ENCODE measurements at places on chromosomes 13 and 19. TPM values are rescaled to one million over a fixed set of nuclear protein-coding genes. Genes with fewer than 3 reads are reported as not detected.

DNA sequence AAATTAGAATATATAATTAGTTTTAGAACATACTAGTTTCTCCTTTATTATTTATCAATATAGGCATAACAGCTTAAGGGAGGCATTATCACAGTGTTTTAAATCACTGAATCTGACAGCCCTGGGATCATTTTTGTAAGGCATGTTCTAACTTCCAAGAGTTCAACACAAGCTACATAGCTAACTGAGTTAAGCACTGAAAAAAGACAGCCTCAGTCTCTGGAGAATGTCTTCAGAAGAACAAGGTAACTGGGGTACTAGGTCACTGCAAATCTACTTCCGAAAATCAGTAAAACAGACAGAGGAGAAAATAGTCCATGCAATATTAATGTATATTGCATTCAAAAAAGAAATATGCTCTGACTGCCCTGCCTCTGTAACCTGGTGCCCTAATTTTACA is 502.1 kb downstream of the RFC3 start:
- no peak for DNase-seq

Gene CEACAM7
- total RNA-seq = not detected

Gene OBI1
- 23.2 TPM for total RNA-seq

DNA sequence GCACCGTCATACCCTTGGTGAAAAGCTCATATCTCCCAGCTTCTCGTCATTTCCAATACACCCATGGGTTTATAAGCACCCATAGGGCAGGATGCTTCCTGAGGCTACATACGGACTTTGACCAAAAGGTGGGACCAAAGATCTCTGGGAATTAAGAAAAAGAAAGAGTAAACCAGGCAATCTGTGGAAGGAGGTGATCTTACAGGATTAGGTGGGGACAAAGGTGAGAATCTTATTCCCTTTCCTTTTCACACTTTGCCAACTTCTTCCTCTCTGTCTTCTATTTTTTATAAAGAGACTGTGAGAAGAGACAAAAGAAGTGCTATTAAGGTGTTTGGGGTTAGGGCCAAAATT is 172.0 kb downstream of the DLEU7 start:
- no peak for DNase-seq

- peak; percentile 52 for DNase-seq
These were observed 43.5 kb downstream of the METTL21C start for GRCh38 chr13:102651392-102651791.

DNA sequence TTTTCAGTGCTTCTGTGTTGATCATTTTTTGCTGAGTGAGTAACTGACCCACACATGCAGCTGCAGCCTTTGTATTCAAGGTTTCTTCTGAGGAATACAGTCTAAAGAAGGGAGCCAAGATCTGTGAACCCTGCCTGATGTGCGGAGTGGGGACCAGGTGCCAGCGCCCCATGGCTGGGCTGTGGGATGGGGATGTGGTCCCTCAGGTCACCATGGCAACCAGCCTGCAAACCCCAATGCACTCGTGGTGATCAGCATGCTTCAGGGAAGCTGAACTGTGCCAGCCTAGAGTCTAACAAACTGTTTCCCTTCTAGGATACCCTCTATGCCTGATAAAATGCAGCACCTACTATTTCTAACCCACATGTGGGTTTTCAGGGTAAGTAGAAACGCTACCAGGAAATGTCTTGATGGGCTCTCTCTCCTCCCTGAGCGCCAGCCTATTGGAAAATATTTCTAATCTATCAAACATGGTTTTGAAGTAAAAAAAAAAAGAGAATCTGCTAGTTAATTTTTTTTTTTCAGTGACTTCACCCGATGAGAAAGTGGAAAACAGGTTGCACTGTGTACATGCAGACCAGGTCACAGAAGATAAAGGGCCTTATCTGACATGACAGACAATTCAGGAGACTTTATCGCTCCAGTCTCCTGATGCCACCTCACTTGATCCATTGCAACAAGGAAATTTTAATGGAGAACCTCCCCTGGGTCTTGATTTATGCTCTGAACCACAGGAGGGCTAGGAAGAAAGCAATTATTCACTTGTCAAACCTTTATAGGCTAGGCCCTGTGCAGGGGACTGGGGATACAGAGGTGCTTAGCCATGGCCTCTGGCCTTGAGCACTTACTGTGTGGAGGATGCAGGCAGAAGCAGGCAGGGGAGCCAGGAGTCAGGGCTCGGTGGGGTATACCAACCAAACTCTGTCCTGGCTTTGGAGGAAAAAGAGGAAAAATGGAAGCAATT is 51.1 kb downstream of the RASL11A start:
- DNase-seq = no peak

- DNase-seq = no peak
These were observed 23.1 kb downstream of the GNG7 start for GRCh38 chr19:2679439-2679838.

GRCh38 chr13:99208845-99209527 is 8.3 kb downstream of the UBAC2 start:
- no peak for DNase-seq

GRCh38 chr13:24124789-24125476 is 35.6 kb upstream of the SPATA13 start:
- no peak for DNase-seq

DNA sequence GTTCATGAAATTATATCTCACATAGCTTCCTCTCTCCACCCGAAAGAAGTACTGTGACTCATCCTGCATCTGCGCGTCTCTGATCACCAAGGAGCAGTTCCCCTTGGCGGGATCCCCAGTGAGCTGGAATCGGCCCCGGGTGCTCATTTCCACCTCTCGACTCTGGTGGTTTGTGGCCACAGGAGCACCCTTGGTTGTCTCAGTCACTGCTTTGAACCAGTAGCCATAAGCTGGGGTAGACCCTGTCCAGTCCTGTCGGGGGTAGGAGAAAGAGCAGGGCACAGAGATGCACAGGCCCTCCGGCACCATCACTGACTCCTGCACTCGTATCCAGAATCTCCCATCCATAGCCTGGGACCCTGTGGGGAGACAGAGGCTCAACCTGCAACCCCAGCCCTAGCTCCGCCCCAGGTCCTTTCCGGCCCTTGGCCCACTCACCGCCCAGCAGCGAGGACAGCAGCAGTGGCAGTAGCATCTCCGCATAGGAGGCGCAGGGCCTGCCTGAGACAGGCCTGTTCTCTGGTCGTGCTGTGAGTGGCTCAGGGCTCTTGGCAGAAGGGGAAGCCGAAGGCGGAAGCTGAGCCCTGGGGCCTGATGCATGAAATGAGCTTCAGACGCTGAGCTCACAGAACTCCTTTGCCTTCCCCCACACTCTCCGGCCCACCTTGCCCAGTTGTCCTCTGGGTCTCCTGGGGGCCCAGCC is at the start of gene SIGLEC10:
TSS of gene SIGLEC10 (minus strand) at position 536 of the 703 bp plus-strand sequence. CDS start at position 475, 61 bp downstream.
- DNase-seq = no peak

GRCh38 chr19:35030257-35031071 is at the start of gene SCN1B:
TSS of gene SCN1B (plus strand) at chr19:35030470. CDS start at chr19:35030821, 351 bp downstream.
- peak; percentile 59 for DNase-seq

Gene LRRC8E
- total RNA-seq = 30.8 TPM

Gene TNFSF13B
- not detected for total RNA-seq

DNA sequence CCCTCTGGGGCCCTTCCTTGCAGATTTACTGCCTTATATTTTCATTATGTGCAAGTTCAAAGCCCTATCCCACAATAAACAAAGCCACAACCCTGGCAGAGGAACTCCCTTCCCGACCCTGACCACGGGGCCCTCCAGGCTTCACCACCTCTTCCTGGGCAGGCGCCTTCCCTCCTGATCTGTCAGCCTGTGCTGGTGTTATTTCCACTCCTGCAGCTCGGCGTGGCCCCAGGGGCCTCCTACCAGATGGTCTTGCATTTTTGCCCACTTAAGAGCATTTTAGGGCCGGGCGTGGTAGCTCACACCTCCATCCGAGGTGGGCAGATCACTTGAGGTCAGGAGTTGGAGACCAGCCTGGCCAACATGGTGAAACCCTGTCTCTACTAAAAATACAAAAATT is 22.8 kb downstream of the SLC15A1 start:
- no peak for DNase-seq

DNA sequence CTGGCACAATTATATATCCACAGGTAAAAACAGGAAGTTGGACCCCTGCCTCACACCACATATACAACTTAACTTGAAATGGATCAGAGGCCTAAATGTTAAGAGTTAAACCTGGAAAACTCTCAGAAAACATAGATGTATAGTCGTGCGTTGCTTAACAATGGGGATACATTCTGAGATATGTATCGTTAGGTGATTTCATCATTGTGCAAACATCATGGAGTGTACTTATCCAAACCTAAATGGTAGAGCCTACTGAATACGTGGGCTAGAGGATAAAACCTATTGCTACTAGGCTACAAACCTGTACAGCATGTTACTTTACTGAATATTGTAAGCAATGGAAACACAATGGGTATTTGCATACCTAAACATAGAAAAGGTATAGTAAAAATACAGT is 14.8 kb upstream of the CALM3 start:
- no peak for DNase-seq

Gene MAST3
- 2.7 TPM for total RNA-seq

DNA sequence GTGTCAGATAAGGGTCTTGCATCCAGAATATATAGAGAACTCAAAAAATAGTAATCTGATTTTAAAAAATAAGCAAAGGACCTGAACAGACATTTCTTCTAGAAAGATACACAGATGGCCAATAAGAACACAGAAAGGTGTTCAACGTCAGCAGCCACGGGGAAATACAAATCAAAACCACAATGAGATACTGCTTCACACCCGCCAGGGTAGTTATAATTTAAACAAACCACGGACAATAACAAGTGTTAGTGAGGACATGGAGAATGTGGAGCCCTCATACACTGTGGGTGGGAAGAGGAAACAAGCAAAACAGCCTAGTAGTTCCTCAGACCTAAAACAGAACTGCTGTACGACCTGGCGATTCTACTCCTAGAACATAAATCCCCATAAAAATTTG is 26.7 kb upstream of the NAPA start:
- DNase-seq = no peak

DNA sequence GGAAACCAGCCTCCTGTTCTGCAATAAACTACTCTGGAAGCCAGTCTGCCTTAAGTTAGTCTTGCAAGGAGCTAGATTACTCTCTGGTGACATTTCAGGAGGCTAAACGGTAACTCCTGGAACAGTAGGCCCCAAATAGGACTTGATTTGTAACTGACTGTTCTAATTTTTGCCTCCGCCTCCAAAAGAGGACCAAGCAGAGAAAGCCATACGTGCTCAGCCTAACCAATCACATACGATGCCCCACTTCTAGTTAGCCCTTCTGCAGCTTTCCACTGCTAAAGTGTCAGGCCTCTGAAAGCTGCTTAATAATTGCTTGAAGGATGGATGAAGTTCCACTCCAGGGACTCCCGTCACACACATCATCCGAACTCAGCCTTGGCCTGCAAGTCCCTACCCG is 744 bp downstream of the ZNF805 start:
- no peak for DNase-seq

- no peak for DNase-seq
These were observed 11.8 kb upstream of the ERFL start for GRCh38 chr19:41939861-41940730.

DNA sequence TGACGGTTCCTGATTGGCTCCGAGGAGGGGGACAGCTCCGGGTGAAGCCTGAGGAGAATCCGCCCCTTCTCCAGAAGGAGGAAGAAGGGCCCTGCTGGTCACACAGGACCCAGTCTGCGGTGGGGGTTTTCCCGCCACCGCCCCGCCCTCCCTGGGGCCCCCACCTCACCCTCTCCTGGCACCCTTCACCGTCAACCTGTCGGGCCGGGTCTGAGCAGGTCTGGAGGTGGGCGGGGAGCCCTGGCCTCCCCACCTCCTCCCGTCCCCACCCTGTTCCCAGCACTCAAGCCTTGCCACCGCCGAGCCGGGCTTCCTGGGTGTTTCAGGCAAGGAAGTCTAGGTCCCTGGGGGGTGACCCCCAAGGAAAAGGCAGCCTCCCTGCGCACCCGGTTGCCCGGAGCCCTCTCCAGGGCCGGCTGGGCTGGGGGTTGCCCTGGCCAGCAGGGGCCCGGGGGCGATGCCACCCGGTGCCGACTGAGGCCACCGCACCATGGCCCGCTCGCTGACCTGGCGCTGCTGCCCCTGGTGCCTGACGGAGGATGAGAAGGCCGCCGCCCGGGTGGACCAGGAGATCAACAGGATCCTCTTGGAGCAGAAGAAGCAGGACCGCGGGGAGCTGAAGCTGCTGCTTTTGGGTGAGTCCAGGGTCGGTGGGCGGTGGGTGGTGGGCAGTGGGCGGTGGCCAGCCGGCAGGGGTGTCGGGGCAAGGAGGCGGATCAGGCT is at the start of gene GNA15:
TSS of gene GNA15 (plus strand) at position 73 of the 723 bp plus-strand sequence. CDS start at position 491, 418 bp downstream.
- DNase-seq = no peak

Gene FAM124A
- total RNA-seq = 2.8 TPM

DNA sequence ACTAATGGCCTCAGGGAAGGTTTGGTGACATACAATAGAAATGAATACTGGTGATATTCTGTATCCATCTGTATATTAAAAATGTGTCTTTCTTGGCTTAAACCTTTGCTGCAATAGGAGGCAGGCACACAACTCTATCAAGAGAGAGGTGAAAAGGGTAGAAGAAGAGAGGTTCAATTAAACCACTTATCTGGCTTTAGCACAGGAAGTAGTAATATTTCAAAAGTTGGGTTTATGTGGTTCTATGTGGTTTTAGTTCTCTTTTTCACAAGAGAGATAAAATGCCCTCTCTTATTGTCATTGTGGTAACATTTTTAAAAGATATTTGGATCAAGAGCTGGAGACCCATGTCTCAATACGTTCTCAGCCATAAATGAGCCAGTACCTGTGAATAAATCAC is 146.2 kb upstream of the FNDC3A start:
- DNase-seq = no peak

DNA sequence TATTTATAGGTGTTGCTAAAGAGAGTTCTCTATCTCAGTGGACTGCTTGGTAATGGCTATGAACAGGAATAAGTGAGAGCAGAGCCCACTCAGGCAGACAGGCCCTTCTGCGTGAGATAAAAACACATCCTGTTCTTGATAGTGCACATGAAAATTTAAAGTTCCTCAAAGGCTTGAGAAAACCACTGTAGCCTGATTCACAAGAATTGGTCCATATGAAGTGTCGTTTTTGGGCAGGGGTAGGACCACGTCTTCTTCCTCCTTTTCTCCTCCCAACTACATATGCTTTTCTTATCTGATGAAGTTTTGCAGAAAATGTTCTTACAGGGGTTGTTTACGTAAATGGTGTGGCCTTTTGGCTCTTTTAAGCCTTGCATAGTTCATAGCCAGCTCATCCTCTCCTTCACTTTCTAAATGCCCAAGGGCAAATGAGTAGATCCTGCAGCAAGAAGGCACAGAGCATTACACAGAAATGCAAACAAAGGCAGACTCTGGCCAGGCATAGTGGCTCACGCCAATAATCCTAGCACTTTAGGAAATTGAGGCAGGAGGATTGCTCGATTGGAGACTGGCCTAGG is 53.8 kb downstream of the RNF6 start:
- no peak for DNase-seq

DNA sequence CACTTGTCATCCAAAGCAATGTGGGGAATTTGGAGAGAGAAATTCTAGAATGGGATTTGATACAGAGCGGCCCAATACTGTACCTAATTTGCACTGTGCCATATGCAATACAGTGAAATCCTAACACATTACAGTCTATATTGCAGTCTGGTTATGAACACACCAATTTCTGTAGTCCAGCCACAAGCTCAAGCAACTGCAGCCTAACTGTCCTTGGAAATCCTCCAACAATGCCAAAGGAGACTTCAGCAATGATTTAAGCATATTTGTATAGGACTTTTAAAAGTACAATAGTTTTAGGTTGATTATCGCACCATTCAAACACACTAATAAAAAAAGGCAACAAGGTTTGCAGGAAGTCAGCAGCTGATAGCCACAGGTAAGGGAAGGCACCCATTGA is 17.3 kb downstream of the DIAPH3 start:
- no peak for DNase-seq
